T-cell (primary cell): ENCODE measurements at places on chromosomes 1 and 21.

DNA sequence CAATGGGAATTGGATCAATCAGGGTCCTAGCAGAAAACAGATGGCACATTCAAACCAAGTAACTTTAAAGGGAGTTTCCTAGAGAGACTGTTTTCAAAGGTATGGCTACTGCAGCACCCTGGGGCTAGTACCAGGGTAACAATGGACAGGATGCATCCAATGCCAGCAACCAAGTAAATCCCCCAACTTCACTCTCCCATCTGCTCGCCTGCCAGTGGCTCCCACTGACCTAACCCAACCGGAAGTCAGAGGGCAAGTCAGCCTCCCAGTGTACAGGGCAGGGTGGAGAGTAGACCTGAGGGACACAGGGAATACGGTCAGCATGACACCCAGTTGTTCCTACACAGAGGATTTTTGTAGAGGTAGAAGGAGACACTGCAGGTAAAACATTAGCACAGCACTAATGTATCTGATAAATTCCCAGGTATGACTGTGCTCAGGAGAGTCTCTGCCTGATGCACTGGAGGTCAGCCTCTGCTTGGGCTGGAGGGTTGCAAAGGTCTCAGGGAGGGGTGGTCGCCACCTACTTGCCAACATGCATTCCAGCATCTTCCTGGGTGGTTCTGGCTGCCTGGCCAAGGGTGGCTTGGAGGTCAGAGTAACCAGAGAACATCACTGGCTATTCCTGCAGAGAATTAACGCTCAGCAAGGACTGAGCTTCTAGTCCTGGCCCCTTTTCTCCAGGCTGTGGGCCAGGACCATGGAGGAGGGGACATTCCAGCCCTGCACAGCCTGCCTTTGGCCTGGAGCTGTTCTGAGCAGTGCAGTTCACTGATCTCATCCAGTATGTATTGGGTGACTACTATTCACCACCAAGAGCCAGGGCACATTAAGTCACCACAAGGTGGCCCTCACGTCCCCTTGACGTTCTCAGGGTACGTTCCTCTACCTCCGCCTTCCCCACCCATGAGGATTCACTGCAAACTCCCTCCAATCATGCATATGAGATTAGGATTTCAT, 5.1 kb upstream of the GJA4 start:
- no peak for DNase-seq

GRCh38 chr1:209884665-209885117, 53.3 kb upstream of the SYT14 start:
- no peak for DNase-seq

DNA sequence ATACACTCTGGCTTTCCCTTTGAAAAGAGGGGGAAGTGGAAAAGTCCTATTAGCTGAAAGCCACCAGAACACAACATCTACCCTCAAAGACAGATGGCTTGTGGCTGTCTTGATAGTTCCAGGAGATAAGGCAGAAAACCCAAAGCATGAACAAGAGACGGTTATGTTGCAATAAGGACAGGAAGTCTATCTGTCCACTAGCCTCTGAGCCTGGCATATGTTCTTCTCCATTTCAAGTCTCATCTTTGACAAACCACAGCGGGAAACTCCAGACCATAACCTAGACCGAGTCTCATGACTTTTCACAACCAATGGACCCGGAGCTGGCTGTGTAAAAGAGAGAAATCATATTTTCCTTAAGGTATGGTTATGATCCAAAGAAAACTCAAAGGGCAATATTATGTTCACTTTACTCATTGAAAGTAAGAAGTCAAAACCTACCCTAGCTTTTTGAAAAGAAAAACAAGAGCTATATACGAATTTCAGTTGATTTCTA, 33.8 kb downstream of the DUSP10 start:
- DNase-seq = peak; percentile 38

- DNase-seq = no peak
Measured at GRCh38 chr1:69213644-69214043, 354.1 kb upstream of the LRRC7 start.

- DNase-seq = peak; percentile 42
Measured at GRCh38 chr1:156920233-156921052, at the start of gene LRRC71. TSS of gene LRRC71 (plus strand) at chr1:156920632. CDS start at chr1:156920804, 172 bp downstream.

DNA sequence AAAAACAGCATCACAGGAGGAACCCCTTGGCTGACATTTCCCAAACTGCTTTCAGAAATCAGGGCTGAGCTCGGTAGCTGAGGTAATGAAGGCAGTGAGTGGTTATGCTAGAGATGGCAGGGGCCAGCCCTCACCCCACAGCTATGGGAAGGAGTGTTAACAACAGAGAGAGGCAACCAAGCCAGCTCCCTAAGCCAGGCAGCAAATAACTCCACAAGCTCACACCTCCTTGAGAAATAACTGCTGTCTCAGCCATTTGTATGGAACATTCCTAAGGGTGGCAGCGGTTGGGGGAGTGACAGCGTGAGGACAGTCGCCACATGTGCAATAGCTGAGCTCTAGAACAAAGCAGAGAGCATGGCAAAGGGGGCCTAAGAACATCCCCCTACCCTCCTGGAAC, 42.6 kb downstream of the LMX1A start:
- no peak for DNase-seq
